Activated CD4-positive, alpha-beta T cell treated with anti-CD3 and anti-CD28 coated beads for 1 hour (primary cell): ENCODE measurements at places on chromosomes 7 and 10.

DNA sequence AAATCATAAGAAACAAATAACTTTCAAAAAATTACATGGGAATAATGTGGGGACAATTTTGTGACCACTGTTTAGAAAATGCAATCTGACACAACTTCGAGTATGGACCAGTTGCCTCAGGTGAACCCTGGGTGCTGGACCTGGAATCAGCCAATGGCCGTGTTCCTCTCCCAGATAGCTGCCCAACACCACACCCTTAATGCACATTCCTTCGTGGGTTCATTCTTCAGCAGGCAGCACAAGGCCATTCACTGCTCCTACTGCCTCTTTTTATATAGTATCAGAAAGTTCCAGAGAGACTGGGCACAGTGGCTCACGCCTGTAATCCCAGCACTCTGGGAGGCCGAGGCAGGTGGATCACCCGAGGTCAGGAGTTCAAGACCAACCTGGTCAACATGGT, 89.1 kb upstream of the PARD3 start:
- no peak for DNase-seq

DNA sequence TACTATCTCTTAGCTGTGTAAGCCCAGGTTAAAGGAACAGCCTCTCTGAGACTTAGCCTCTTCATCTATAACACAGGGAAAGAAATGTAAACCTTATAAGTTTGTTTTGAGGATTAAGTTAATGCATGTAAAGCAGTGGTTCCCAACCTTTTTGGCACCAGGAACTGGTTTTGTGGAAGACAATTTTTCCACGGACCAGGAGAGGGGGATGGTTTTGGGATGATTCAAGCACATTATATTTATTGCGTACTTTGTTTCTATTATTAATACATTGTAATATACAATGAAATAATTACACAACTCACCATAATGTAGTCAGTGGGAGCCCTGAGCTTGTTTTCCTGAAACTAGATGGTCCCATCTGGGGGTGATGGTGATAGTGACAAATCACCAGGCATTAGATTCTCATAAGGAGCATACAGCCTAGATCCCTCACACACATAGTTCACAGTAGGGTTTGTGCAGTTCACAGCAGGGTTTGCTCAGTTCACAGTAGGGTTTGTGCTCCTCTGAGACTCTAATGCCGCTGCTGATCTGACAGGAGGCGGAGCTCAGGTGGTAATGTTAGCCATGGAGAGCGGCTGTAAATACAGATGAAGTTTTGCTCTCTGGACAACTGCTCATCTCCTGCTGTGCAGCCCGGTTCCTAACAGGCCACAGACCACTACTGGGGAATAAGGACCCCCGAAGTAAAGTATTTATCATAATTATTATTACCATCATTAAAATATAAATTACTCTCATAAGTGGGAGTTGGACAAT, 41.3 kb upstream of the ANK3 start:
- no peak for DNase-seq

DNA sequence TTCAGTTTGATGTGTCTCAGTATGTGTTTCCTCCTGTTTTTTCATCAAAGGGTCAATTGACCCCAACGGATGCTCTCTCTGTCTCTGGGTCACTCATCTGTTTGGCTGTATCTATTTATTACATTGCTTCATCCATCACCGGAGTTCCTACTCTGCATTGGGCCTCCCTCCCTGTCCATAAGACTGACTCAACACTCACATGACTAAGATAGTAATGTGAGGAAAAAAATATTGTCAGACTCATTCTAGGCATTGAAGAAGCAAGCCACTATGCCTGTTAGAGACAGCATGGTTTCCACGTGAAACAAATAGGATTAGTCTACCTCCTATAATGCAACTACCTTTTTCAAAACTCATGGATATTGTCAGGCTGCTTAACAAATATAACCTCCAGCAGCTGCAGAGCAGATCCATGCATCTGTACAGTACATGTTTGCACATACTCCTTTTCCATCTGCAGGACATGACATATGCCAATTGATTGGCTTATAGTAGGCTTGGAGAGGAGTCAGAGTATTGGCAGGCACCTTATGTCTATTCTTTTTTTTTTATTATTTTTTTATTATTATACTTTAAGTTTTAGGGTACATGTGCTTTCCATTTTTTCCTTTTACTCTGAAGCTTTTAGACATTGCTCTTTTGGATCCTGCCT, 275.2 kb downstream of the LRRTM3 start:
- DNase-seq = no peak

- no peak for DNase-seq
Observed at GRCh38 chr7:133545618-133546017, 292.7 kb downstream of the EXOC4 start.

DNA sequence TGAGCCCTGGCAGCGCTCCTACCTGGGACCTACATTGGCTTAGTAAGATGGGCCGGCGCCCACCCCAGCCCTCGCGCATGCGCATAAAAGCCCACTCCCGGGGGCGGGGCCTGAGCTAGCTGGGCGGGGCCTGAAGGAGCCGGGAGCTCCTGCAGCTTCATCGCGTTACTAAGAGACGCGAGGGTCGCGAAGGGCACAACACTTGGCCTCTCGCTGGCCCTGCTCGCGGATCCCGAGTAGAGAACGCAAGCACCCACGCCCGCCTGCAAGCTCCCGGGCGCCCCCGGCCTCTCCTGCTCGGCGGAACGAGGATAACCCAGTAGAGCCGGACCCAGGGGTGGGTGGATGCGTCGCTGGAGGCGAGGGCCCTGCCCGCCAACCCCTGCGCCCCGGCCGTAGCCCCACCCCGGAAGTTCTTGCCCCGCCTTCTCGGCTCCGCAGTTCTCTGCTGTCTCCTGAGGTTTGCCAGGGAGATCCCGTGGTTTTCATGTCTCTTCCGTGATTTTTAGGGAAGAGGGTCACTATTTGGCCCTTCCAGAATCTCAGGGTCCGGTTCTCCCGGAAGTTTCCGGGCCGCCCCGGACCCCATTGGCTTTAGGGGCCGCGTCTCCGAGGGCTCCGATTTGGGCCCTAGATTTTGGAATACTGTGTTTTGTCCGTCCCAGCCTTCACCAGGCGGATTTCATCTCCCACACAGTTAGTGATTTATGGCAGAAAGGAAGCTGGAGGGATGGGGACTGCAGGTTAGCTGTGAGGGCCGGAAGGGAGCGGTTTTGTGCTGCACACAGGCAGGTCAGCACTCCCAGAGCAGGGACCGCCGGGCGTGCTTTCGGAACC, at the start of gene MEIG1:
MEIG1 (plus strand) TSS at position 168 of the 837 bp plus-strand sequence. CDS start 7,081 bp downstream, outside the sequence.
- peak; percentile 89 for DNase-seq

- no peak for DNase-seq
Observed at GRCh38 chr7:934469-935163, 19.9 kb downstream of the ADAP1 start.

GRCh38 chr10:101686133-101686925, 8.6 kb downstream of the FBXW4 start:
- DNase-seq = no peak

DNA sequence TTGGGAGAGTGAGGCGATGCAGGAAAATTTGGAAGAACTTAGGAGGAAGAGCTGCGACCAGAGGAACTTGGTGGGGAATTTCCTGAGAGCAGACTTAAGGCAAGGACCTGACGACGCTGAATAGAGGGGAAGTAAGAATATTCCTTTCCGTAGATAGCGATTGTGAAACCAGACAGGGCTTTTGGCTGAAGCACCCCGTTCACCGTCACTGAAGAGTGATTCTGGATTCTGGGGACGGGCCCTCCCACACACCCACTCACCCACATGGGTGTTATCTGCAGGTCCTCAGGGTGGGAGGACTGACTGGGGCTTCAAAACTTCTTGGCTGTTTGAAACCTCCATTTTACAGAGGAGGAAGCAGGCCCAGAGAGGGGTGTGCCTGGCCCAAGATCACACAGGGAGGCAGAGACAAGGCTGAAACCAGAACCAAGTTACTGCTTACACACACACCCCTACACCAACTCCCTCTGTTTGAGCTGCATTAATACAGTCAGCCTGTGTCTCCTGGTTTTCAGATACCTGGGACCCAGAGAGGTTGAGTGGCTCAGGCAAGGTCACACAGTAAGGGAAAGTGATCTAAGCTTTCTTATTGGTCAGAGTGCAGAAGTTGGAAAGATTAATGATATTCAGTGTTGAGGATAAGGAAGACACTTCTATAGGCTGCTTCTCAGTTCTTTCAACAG, 37.2 kb upstream of the CDH23 start:
- no peak for DNase-seq

- DNase-seq = no peak
Observed at GRCh38 chr7:70812511-70812910, 319.4 kb upstream of the GALNT17 start.

GRCh38 chr10:133109711-133110110, 22.0 kb downstream of the ADGRA1 start:
- DNase-seq = no peak

DNA sequence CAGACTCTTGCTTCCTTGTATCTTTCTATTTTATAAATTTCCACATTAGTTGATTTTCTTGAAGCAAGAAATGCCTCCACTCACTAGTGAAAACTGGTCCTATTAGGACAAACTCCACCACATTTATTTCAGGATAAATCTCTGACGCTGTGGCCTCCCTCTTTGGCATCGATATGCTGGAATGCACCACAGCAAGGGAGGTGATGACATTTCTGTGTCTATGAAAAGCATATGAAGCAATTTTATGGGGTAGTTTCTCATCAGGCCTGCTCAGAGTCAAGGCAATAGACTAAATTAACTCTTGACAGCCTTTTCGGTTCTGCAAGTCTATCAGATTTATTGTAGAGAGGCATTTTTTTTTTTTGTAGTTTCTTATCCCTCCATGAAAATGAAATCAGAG, 304.4 kb downstream of the ZEB1 start:
- no peak for DNase-seq

GRCh38 chr7:138125598-138126111, 49.4 kb downstream of the AKR1D1 start:
- no peak for DNase-seq

GRCh38 chr7:9204571-9204970, 771.2 kb downstream of the NXPH1 start:
- no peak for DNase-seq
